ENCODE measurements at places on chromosomes 11 and 22.

DNA sequence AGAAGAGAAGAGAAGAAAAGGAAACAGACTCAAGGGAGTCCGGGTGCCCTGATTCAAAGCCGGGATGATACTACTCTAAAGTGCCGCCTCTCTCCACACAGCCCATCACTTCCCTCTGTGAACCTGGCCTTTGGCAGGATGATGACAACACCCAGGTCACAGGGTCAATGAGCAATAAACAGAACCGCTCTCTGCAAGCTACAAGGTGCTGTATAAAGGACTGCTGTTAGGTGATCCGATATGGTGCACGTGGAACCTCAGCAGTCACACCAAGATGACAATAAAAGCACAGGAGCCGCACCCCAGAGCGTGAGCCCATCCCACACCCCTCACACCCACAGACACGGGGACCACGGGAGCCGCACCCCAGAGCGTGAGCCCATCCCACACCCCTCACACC lies 10.7 kb downstream of the TTLL1 start:
- no peak for DNase-seq

DNA sequence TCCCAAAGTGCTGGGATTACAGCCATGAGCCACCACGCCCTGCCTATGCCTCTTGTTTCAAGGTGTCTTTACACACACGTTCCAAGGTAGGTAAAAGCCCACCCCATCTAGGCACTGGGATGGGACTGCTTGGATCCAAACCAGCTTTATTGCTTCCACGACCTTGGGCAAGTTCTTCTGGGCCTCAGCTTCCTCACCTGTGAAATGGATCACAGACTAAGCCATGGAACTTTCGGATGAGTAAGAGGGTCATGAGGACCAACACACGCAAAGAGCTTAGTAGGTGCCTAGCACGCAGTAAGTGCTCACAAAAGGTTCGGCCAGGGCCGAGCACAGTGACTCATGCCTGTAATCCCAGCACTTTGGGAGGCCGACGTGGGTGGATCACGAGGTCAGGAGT lies 15.6 kb downstream of the RHOD start:
- DNase-seq: no peak

DNA sequence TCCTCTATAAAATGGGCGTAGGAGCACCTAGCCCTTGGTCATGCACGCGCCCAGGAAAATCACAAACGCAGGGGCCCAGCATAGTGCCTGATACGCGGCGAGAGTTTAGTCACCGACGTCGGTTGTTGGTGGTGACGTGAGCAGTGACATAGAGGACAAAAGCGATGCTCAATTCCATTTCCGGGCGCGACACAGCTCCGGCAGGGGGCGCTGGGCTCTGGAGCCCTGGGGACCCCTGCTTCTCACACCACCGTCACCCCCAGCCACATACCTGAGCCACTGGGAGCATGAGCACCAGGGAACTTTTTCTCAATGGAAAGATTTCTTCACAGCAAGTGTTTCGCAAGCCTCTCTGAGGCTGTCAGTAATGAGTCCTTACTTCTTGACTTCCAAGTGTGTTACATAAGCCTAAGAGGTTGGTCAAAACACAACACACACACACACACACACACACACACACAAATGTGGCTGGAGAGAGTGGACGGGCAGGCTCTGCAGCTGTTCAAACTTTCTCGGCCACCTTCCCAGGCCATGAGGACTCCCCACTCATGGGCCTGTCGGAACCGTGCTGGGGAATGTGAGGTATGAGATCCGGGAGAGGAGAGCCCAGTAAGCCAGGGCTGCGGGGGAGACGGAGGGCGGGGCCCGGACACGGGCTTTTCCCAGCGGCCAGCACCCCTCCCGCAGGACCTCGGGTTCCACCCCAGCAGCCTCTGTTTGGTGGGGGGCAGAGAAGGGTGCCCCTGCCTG lies 36.9 kb upstream of the LINC01488 start:
- DNase-seq: no peak

- no peak for DNase-seq
Measured at GRCh38 chr11:118313242-118313641, 8.7 kb downstream of the CD3E start.

GRCh38 chr11:17580271-17580670 lies 33.2 kb downstream of the OTOG start:
- no peak for DNase-seq

DNA sequence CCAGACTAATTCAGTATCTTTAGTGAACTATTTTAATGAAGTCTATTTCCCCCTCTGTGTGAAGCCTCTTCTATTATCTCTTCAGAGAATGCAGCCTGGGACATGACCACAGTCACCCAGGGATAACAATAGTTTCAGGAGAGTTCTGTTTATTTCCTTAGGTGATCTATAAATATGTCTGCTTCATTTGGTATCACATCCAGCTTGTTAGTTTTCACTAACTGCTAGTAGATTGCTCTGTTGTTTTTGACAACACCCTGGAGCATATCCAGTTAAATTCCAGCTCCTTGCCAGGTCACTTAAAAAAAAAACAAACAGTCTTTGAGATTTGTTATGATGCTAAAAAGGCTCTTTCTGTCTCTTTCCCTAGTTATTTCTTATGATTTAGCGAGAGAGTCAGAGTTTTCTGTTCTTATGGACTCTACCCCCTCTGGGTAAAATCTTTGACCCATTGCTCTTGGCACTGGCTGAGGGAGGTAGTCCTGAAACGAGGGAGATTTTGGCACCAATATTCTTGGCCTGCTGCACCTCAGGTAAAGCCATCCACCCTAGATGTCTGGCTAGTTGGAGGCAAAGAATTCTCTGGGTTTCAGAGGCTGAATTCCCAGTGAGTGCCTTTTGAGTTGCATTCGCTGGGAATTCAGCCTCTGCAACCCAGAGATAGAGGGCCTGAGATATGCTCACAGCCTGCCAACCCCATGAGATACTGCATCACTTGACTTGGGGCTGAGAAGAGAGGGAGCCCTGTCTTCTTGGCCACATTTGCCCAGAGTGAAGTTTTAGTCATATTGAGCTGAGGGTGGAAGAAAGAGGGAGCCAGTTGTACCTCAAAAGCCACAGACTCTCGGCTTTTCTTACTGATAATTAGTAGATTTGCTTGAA lies 159.1 kb downstream of the PGR start:
- DNase-seq: no peak
